SK-N-DZ (cell line): ENCODE measurements at places on chromosomes 4 and X.

- no peak for DNase-seq
Observed at GRCh38 chrX:151695583-151696340, 504 bp downstream of the PRRG3 start.

- DNase-seq = no peak
Observed at GRCh38 chrX:12421918-12422317, 283.6 kb downstream of the FRMPD4 start.

GRCh38 chrX:24761306-24761705 lies 67.6 kb downstream of the POLA1 start:
- no peak for DNase-seq

DNA sequence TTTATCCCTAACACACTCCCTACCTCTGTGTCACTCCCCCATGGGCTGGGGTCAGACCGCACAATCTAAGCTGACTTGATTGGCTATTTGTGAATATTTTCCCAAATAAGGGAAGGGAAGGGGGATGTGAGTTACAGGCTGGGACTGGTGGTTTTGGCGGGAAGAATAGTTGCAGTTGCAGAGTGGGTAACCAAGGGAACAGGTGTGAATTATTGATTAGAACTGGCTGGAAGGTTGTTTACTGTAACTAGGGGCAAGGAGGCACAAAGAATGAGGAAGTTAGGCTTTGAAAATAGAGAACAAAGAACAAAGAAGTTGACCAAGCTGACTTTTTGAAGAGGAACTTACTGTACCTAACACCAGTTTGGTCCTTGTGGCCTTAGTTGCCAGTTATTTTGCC lies 88.0 kb upstream of the XAGE2 start:
- no peak for DNase-seq

DNA sequence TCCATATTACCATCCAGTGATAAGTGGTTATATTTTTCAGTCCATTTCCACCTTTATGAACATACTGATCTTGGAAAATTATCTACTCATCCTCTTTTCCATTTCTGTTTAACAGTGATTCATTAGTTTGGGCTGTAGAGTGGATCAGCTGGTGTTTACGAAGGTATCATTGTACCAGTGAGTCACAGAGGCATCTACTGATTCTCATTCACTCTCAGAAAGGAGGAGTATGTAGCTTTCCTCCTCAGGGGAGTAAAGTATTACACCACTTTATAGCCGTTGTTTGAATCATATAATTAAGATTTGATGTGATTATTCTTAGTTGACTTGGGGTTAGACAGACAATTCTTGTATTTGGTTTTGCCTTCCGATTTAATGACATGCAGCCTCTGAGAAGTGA lies 74.7 kb downstream of the GALNT7 start:
- DNase-seq = no peak

DNA sequence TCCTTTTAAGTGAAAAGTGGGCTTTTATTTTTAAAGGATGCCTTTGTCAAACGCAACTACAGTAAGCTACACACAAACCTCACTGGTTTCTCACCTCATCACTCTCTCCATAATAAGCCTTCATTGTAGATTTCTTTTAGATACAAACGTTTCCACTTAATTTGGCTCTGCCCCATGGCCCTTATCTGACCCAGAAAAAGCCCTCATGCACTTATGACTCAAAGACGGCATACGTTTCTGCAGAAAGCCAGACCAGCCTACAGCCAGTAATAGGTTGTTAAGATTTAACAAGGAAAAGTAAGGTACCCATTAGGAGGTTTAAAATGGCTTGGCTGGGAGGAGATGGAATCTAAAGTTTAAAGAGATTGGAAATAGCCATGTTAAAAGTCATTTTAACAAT lies 914.6 kb upstream of the INTU start:
- peak; percentile 47 for DNase-seq

GRCh38 chr4:33780952-33781791 lies 2463.1 kb downstream of the ARAP2 start:
- no peak for DNase-seq

- DNase-seq = no peak
Observed at GRCh38 chr4:41913509-41913908, 21.7 kb upstream of the TMEM33 start.

GRCh38 chr4:38788317-38788716 lies 5.5 kb upstream of the TLR10 start:
- DNase-seq = no peak

GRCh38 chrX:30144221-30144620 lies 71.1 kb upstream of the MAGEB2 start:
- DNase-seq = no peak

DNA sequence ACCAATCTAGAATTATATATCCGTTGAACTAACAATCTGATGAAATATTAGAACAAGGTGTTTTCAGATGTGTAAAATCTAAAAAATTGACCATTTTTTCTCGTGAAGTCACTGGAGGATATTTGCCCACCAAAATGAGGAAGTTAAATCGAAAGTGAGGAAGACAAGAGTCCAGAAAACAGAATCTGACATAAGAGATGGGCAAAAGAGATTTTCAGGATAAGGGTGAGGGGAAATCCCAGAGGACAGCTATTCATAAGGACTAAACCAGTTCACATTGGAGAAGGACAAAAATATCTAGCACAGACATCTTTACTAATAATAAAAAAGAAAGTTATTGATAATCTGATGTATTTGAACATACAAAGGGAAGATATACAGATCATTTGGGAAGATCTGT lies 18.7 kb upstream of the ALG13 start:
- no peak for DNase-seq

DNA sequence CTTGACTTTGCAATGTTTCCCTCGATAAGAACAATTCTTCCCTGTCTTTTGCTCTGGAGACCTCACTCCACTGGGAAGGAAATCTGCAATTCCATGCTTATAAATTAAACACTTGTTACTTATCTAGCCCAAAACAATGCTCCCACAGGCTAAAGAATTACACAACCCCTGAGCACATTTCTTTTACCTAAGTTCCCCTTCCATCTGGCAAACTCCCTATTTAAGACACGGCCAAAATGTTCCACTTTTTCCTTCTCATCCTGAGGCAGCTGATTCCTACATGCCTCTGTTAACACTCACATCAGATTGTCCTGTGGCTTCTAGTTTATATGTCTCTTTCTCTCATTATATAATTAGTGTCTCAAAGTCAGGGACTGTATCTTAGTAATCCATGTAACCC lies 211.7 kb downstream of the COX18 start:
- DNase-seq = no peak

DNA sequence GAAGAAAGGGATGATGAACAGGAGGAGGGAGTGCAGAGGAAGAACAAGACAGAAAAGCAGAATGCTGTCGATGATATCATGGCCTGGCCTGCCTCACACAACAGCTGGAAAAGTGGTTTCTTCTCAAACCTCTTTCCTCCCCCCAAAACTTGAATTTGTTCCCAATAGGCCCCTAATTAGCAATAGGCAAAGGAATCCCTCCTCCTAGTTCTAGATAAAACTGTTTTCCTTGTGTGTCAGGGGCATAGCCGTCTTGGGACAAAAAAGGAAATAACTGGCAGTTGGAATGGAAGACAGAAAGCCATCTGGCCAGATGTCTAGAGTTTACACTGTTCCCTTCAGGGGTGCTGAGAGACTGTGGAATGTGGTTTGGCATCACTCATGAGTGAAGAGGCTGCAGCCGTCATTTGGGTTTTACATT lies 177.8 kb upstream of the C1QTNF7 start:
- no peak for DNase-seq

GRCh38 chr4:111984169-111984819 lies 161.0 kb upstream of the FAM241A start:
- DNase-seq = no peak

DNA sequence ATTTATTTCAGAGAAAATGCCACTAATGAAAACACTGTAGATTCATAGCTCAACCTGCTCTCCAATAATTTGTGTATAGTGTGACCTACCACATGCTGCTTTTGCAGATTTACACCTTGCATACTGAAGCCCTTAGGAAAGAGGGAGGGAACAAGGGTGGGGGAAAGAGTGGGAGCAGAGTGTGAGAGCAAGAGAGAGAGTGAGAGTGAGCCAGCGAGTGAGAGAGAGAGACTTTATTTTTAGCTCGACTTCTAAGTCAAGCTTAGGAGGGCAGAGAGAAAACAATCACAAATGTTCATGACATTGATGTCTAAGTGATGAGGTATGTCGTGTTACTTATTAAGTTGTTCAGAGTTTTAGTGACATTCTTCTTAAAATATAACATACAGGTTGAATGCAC lies 112.5 kb upstream of the HAND2 start:
- DNase-seq = no peak

DNA sequence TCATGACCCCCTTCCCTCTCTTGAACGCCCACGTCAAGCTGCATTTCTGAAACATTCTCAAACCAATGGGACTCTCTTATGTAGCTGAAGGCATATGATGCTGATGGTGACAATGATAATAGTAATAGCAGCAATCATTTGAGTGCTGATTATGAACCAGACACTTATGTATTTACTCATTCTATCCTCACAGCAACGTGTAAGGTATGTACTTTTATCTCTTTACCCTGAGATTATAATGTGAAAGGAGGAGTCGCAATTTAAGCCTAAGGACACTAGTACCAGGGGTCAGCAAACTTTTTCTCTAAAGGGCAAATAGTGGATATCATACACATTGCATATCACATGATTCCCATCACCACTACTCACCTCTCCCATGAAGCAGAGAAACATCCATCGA lies 8.5 kb downstream of the PGM2 start:
- no peak for DNase-seq

GRCh38 chr4:94534401-94535312 lies 82.9 kb downstream of the PDLIM5 start:
- DNase-seq = no peak

GRCh38 chr4:66628146-66628545 lies 917.2 kb downstream of the CENPC start:
- no peak for DNase-seq

- DNase-seq = no peak
Observed at GRCh38 chr4:115315182-115315581, 201.8 kb upstream of the NDST4 start.

DNA sequence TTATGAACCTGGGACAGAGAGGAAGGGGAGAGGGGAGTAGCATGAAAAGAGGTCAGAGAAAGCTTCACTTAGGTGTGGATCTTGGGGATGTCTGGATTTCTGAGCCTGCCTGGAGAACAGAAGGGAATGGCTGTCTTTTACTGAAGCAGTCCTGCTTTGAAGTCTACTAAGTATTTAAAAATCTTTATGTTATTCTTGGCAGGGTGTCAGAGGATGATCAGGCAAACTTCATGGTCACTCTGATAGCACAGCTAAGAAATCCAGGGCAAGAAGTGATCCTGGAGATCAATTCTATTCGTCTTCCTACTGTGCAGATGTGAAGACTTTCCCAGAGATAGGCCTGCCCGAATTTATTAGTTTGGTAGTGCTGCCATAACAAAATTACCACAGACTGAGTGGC lies 464.4 kb upstream of the BOD1L1 start:
- no peak for DNase-seq

DNA sequence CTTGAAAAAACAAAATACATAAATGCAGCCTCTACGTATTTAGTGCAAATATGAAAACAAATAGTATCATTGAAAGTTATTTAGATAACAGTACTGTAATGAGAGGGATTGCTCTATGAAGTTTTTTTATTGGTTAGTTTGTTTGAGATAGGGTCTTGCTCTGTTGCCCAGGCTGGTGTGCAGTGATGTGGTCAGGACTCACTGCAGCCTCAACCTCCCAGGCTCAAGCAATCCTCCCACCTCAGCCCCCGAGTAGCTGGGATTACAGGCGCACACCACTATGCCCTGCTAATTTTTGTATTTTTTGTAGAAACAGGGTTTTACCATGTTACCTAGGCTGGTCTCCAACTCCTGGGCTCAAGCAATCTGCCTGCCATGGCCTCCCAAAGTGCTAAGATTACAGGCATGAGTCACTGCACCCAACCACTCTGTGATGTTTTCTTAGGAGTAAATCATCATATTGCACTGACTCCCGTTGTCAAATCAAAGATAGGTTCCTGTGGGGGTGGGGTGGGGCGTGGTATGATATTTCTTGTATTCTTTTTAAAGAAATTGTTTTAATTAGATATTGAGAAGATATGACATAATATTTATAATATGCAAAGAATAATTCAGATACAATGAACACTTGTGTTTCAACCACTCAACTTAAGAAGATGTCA lies 75.8 kb downstream of the ATG4A start:
- DNase-seq = no peak

GRCh38 chrX:97158269-97158668 lies 274.6 kb downstream of the RPA4 start:
- DNase-seq = no peak

- DNase-seq = no peak
Observed at GRCh38 chrX:41236629-41237028, 97.3 kb upstream of the DDX3X start.

GRCh38 chr4:135408109-135408508 lies 1206.5 kb upstream of the PABPC4L start:
- peak; percentile 27 for DNase-seq

- DNase-seq = no peak
Observed at GRCh38 chr4:104763554-104764222, 269.0 kb upstream of the CXXC4 start.

DNA sequence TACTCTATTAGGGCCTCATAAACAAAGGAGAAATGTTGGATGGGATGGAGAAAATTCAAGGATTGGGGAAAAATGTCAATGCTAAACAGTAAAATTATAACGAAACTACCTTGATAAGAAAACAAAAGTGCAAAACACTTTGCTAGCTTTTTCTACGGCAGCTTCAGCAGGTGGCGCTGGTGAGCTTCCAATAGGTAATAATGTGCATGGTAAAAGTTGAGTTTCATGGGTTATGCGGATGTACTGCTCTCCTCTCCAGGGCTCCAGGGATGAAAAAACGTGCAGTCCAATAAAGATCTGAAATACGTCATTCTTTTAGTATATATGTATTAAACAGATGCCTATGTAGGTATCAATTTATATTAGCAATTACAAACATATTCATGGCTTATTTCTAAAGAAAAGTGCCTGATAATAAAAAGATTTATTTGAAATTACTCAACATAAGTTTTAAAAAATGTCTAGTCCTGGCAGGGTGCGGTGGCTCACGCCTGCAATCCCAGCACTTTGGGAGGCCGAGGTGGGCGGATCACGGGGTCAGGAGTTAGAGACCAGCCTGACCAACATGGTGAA lies 239.6 kb downstream of the GRXCR1 start:
- peak; percentile 53 for DNase-seq

DNA sequence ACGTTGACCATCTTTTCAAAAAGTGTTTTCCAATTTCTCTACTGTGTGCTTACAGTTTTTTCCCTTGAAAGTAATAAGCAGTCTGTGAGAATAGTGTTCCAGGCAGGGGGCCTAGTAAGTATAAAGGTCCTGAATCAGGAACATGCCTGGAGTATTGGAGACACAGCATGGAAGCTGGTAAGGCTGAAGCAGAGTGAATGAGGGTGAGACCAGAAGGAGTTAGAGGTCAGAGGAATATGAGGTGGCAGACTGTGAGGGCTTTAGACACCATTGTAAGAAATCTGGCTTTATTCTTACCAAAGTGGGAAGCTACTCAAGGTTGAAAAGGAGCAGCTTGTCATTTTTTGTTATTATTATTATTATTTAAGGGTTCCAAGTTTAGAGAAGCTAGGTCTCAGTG lies 107.4 kb downstream of the CT47B1 start:
- DNase-seq = no peak

DNA sequence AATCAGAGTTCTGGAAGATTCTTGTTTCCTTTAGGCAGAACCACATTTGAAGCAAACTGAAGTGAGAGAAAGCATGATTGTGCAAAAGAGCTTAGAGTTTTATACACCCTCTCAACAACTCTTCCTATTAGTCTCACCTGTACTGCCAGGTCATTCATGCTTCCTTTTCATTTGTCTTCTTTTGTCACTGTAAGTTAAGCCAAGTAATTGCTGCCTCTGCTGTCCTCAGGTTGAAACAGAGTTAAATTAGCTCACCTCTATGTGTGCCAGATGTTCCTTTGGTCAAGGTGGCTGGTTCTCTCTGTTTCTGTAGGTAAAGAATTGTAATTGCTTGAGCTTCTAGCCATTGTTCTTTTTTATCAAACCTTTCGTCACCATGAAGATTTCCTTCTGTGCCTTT lies 41.1 kb upstream of the HPGD start:
- DNase-seq = no peak
